ENCODE measurements at places on chromosomes 7 and 10.

GRCh38 chr7:1054861-1055450 is 10.6 kb downstream of the GPR146 start:
- DNase-seq, result peak; percentile 95

DNA sequence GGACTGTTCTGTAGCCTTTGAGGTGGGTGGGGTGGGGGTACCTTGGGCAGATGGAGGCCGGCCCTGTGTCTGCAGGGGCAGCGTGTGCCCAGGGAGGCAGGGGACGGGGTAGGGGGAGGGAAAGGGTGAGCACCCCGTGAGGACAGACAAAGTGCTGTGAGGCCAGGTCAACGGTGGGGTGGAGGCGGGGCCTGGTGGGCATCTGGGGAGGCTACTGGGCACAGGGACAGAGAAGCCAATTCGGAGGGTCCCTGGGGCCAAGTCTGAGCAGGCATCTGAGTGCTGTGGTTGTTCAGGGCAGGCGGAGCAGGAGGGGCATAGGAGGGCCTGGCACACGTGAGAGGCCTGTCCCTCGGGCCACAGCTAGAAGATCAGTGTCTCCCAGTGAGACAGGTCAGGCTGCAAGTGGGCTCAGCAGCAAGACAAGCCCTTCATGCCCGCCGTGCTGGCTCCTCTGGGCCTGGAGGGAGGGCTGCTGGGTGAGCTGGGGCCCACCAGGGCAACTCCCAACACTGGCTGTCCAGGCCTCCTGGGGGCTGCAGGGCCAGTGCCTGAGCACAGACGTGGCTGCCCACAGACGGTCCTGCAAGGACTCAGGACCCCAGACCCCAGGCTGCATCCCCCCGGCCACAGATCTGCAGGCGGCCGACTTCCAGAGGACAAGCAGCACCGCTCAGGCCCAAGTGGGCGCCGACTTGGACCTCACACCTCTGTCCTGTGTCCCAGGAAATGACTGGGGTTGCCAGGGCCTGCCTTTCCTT is 26.4 kb upstream of the KNDC1 start:
- DNase-seq, result no peak

DNA sequence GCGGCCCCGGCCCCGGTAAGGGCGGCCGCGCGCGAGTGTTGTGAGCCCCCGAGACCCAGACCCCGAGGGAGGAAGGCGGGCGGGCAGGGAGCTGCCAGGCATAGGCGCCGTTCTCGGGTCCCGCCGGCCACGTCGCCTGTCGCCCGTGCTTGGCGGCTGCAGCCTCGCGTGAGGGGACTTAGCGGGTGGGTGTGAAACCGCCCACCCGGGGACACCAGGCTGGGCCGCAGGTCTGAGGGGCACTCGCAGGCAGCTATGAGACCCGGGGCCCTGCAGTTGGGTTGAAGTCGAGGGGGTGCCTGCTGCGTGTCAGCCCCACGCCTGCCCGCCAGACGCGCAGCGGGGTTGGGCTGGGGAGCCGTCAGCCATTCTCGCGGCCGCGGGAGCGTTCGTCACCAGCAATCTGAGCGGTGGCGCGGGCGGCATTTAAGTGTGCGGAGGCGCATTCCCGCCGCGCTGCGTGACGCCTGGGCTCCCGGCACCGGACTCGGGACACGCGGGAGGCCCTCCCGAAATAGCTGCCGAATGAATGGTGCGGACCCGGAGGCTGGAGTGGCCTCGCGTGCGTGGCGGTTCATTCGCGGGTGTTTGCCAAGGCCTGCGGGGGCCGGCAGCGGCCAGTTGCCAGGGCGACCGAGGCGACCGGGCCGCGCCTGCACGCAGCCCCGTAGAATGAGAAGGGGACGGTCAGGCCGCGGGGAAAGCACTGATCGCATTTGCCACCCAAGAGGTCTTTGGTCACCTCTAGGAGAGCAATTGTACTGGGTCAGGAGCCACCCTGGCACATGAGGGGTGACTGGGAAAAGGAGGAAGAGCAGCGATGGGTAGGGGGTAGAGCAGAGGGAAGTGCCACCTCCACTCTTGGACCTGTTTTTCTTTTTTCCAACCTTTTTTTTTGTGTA is 750 bp downstream of the ZNF398 start:
- peak; percentile 67 for DNase-seq

- no peak for DNase-seq
Measured at GRCh38 chr7:123463890-123464289, 70.5 kb downstream of the IQUB start.

DNA sequence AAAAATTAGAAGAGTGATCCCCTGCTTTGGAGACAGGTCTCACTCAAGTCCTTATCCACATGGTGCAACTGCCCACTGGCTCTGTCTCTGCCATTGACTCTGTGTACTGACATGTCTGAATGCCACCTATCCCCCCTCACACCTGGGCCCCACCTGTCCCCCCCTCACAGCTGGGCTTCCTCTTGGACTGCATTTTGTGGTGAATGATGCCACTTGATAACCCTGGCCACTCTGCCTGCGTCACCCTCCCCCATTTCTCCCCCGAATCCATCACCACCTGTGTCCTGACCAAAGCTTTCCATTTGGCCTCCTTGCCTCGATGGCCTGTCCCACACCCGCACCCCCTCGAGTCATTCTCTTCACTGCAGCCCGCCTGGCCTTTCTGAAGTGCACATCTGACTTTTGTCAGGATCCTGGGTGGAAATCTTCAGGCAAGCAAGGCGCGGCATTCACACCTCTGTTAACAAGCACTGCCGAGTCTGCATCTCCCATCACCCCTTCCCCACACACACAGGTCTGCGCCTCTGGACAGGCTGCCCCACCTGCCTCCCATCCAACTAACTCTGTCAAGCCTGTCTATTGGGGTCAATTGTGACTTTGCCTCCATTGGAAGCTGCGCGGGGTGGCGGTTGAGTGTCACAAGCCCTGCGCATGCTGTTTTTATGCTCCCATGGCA is 175.3 kb upstream of the KLF14 start:
- DNase-seq, result no peak

- no peak for DNase-seq
Measured at GRCh38 chr7:133021196-133021595, 60.7 kb downstream of the CHCHD3 start.

DNA sequence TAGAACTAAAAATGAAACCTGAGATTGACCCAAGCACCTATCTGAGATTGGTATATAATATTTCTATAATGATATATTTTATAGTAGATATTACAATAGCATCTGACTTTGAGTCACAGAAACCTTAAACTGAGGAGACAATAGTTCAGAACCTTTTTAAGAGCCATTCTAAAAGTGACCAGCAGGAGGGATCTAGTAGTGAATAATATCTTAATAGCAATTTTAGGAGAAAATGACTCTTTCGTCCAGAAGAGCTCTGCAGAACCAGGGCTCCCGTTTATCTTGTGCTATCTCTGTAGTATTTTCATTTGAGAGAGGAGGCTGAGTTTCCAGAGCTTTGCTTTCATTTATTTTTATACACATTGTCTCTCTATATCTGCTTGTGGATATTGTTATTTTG is 68.1 kb downstream of the PODXL start:
- DNase-seq, result no peak

- DNase-seq, result no peak
Measured at GRCh38 chr10:102627736-102628293, 16.5 kb upstream of the TRIM8 start.

DNA sequence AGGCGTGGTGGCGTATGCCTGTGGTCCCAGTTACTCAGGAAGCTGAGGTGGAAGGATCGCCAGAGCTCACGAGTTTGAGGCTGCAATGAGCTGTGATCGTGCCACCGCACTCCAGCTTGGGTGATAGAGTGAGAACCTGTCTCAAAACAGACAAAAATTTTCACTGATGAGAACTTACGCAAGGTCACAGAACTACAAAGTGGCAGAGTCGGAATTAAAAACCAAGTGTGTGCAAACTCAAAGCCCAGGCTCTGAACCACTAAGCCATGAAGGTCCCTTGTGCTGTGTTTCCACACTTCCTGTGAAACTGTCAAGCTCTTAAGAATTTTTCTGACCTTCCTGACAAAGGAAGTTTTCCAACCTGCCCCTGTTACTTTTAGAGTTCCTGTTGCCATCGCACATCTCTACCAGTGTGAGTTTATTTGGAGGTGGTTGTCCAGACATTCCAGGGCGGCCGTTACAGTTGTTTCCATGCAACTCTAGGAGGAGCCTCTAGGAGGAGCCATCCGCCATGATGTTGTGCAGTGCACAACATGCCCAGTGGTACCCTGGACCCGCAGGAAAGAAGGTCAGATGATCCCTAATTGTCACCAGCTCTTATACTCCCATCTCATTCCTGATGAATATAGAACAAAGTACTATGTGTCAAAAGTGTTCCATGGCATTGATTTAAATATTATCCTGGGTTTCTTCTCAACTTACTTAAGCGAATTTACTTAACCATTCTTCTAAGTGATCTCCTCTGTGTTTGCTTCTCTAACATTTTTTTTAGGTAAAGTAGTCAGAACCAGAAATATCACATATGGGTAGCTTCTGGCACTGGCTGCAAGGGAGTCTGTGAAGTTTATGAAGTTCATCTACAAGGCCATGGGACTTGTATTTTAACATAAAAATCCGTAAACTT is 49.0 kb upstream of the LYZL1 start:
- DNase-seq, result no peak

- no peak for DNase-seq
Measured at GRCh38 chr10:4033341-4033896, 248.4 kb upstream of the KLF6 start.

GRCh38 chr7:101166648-101166908 is 1.2 kb upstream of the VGF start:
- DNase-seq, result no peak

DNA sequence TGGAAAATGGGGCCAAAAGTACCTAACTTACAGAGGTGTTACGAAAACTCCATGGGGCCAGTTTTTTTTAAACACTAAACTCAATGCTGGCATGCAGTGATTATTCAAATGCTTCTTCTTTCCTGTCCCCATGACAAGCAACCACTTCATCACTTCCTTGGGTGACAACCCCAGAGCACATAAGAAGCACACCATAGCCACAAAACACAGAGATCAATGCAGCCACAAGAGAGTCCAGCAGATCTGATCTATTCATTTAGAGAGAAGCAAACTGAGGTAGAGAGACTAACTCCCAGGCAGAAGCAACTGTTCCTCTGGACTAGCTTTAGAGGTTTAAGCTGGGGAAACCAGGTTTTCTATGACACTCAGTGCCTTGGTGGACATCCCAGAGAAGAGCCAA is 180.0 kb downstream of the GRID1 start:
- no peak for DNase-seq

DNA sequence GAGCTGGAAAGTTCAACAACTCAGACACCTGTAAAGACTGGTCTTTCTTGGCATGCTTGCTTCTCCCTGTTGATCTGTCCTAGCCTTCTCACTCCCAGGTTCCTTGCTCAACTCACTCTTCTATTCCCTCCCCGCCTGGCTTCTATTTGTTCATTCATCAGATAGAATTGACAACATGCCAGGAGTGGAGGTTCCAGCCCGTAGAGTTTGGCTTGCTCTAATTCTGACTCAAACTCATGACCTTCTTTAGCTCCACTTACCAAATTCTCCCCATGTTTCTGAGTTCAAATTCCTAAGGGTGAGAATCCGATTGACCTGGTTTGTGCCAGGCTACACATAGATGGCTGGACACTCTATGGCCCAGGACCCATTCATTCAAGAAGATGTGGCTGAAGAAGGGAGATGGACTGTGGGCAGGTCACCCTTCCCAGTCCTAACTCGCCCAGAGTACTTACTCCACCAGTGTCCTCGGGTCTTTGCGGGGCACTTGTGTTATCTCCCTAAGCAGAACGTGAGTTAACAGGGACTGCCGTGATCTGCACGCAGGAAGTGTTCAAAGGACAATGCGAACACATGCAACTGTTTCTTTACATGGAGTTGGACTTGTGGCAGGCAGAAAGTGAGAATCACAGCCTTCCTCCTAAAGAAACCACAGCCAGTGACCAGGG is 4.0 kb upstream of the TMEM236 start:
- peak; percentile 39 for DNase-seq

DNA sequence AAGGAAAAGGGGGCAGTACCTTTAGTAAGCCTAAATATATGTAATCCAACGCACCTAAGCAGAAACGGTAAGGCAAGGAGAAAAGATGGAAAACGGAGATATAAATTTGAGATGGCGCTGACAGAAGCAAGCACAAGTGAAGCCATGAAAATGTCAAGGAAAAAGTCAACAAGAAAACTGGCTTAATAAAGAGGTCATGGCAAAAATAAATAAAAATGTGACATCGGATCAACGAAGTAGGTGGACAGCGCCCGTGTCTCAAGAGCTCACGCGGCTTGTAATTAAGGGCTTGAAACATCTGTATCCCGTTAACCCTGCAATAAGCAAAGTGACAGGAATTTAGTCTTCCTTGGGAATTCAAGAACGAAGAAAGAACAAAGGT is 611 bp downstream of the NDUFA5 start:
- DNase-seq, result no peak

DNA sequence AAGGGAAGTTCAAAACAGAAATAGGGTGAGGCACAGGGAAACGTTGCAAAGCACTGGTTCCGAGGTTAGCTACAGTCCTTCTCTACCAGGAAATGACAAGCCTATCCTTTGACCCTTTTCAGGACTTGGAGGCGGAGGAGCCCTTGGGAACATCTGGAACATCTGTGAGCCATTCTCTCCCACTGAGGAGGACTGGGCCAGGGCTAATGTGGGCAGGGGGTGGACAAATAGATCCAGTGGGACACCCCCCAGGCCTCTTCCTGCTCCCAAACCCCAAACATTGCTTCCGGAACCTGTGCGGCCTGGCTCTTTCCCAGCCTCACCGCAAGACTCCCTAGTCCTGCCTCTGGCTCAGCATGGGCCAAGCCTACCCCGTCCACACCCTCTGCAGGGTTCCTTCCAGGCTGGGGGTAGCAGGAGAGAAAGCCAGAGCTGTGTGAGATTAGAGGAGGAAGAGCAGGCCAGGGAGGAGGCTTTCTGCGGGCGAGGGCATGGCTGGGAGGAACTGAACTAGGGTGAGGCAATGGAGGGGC is 36.5 kb downstream of the GHRHR start:
- DNase-seq, result no peak

GRCh38 chr7:55081068-55081467 is 62.3 kb downstream of the EGFR start:
- DNase-seq, result peak; percentile 37

- DNase-seq, result no peak
Measured at GRCh38 chr10:23359692-23360380, 15.2 kb upstream of the C10orf67 start.

- no peak for DNase-seq
Measured at GRCh38 chr10:79324032-79324695, 23.1 kb upstream of the PPIF start.

GRCh38 chr7:95470452-95470851 is 15.3 kb upstream of the ASB4 start:
- no peak for DNase-seq

DNA sequence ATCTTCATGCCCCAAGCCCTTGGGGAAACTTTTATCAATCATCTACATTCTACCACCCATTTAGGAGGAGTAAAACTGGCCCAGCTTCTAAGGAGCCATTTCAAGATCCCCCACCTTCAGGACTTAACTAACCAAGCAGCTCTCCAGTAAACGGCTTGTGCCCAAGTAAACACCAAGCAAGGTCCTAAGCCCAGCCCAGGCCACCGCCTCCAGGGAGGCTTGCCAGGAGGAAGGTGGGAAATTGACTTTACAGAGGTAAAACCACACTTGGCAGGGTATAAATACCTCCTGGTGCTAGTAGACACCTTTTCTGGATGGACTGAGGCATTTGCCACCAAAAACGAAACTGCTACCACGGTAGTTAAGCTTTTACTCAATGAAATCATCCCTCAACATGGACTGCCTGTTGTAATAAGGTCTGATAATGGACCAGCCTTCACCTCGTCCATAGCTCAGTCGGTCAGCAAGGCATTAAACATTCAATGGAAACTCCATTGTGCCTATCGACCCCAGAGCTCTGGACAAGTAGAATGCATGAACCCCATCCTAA is 5.6 kb downstream of the AKR1B15 start:
- no peak for DNase-seq

All from stomach (tissue), 19 donors.